ENCODE measurements at places on chromosomes 16 and 17.
A peak's percentile ranks its signal among the peaks of the same experiment; 100 is the strongest.

DNA sequence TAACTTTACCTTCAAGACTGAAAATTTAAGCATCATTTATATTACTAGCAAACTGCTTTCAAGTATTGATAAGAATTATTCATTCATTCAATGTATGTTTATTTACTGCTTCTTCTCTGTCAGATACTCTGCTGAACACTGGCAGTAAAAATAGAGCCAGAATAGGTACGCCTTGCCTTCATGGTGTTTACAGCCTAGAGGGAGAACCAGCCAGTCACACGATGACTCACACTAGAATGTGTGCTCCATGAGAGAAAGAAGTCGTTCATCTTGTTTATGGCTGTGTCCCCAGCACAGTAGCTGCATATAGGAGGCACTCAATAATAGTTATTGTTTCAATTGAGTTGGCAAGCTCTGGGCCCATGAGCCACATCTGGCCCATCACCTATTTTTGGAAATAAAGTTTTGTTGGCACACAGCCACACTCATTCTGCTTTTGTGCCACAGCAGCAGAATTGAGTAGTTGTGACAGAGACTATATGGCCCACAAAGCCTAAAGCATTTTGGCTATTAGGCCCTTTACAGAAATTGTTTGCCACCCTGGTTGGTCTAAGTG, 84.2 kb downstream of the TMC6 start:
- no peak for DNase-seq

DNA sequence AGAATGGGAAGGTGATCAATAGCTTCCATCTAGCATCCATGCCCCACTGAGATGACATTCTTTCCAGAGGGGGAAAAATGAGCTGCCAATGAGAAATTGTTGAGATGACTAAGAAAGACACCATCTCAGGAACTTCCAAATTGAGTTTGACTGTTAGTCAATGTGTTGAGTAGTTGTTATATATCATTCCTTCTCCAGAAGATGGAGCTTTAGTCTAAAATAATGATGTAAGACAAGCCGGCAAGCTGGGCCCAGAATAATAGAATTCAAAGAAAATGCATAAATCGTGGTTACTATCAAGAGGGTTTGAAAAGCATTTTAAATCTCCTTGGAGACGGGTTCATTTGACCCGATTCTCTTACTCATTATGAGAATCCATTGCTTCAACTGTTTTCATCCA, 71.0 kb upstream of the ATF7IP2 start:
- DNase-seq: no peak

GRCh38 chr17:48198950-48199541, 91.5 kb downstream of the SNX11 start:
- no peak for DNase-seq

- DNase-seq: no peak
Measured at GRCh38 chr17:1264196-1264595, 6.0 kb upstream of the BHLHA9 start.

DNA sequence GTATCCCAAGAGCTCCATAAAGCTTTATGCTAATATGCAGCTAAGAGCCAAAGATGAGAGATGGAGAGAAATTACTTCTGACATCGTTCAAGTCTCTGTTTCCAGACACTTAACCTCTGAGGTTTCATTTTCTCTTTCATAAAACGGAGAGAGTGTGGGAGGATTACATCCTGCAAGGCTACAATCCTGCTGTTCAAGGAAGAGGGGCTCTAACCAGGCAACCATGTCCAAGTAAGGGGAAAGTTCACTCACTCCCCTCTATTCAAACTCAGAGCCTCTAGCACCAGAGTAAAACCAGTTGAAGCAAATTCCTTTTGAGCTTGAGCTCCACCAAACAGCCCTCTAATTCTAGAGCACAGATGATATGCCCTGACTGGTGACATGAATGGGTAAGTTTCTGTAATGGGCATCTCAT, 397.4 kb downstream of the NPIPA8 start:
- DNase-seq: no peak

GRCh38 chr17:1773696-1774181, 11.9 kb downstream of the SERPINF1 start:
- no peak for DNase-seq

DNA sequence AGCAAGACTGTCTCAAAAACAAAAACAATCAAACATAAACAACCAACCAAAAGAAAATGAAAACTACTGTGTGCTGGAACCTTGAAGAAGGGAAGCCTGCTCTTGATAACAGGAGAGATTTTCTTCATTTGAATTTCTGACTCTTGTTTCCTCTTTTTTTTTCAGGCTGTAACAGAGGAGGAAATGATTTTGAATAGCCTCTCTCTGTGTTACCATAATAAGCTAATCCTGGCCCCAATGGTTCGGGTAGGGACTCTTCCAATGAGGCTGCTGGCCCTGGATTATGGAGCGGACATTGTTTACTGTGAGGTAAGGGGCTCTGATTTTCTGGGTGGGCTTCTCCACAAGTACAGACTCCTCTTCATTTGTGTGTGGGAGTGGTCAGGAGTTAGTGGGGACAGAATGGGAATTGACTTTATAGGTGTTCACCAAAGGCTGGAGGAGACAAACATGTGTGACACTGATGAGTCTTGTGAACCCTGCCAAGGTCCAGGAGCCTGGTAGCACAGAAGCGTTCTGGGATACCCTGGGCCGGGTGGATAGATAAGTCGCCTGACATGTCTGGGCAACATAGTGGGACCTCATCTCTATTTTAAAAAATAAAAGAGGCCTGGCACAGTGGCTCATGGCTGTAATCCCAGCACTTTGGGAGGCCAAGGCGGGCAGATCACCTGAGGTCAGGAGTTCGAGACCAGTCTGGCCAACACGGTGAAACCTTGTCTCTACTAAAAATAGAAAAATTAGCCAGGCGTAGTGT, 14.9 kb downstream of the DUS2 start:
- no peak for DNase-seq

- DNase-seq: no peak
Measured at GRCh38 chr17:75565066-75565465, 22.5 kb upstream of the MYO15B start.

- no peak for DNase-seq
Measured at GRCh38 chr16:84068041-84068440, 25.4 kb upstream of the SLC38A8 start.

- DNase-seq: no peak
Measured at GRCh38 chr16:47058295-47059086, 85.0 kb upstream of the DNAJA2 start.

DNA sequence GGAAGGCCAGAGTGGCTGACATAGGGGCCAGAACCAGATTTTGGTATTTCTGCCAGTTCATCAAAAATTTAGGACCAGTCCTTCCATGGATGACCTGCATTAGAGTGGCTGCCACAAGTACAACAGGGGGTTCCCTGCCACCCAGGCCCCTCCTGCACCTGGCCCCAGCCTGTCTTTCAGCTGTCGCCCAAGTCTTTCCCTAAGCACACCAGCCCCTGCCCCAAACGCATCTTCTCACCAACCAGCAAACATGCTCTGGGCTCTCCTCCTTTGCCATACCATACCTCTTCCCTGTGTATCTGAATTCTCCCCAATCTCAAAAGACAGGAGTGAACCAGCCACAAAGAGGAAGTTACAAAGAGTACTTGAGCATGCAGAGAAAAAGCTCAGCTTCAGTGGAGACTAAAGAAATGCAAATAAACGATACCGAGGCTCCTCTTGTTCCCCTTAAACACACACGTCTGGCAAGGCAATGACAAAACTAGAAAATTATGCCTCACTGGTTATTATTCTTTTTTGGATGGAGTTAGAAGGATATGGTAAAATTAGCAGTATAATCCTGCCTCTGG, 130.6 kb downstream of the DYNLRB2 start:
- DNase-seq: no peak

DNA sequence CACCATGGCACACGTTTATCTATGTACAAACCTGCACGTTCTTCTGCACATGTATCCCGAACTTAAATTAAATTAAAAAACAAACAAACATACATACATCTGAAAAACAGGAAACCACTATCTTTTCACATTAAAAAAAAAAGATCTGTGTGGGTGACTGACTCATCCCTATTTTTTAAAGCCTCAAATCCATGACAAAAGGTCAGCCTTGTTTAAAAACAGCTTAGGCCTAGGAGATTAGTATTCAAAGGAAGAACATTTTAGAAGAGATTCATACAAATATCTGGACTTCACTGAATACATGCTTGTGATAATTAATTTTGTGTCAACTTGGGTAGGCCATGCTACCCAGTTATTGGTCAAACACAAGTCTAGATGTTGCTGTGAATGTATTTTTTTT, 4.7 kb upstream of the PRKAR1A start:
- no peak for DNase-seq

GRCh38 chr17:44903012-44903685, 3.9 kb upstream of the EFTUD2 start:
- no peak for DNase-seq

DNA sequence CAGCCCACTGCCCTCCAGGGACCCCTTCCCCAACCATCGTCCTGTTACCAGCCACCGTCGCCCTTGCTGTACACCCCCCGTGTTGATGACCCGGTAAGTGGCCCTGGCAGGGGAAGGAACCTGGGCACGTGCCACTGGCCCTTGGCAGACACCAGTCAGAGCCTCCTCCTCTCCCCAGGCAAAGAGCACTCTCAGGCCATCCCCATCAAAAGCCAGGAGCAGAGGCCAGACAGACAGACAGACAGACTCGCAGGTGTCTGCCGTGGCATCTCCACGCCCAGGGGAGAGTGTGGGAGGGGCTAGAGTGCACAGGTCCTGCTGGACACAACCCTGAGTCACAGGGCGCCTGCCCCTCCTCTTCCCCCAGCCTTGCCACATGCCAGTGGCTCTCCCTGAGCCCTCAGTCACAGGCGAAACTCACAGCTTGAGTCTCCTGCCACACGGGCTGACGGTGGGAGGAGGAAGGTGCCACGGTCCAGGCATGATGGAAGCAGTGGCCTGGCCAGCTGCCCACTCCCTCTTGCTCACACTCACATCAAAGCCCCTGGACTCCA, 7.8 kb downstream of the CLCN7 start:
- DNase-seq: no peak

DNA sequence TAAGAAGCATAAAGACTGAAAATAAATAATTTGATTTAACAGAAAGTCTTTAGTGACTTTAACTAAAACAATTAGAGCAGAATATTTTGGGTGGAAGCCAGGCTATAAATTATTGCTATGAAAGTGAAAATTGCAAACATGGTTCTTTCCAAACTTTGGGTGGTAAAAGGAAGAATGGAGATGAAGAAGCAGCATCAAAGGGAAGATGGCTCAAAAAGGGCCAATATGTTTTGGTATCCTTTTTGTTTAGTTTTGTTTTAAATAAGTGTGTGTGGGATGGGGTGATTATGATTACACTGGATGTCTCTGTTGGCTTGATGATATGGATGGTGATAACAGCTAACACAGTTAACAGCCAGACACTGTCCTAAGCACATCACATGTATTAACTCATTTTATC, 153.7 kb downstream of the CYB561 start:
- no peak for DNase-seq

DNA sequence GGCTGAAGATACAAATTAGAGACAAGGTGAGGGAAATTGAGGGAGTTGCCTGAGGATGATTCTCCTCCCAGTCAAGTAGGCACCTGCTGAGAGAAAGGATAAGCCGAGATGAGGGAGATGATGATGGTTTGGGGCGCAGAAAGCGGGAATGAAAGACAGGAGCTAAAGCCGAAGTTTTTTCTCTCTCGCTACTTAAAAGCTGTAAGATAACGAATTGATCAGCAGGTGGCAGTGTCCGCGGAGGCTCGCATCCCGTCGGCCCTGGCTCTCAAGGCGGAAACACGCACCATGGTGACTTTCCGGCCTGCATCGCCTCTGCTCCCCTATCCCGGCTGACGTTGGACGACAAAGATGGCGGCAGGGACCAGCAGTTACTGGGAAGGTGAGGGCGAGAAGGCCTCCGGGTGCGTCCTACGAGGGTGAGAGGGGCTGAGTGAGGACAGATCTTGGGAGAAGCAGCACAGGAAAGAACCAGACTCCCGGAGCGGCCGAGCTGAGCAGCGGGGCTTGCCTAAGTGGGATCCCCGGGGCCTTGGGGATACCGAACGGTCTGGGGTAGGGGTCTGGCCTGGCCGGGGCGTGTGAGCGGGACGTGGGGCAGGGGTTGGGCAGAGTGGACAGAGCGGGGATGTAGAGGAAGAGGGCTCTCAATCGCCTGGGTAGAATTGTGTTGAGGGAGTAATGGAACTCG, at the start of gene GOSR1:
GOSR1 (plus strand) TSS at position 326 of the 691 bp plus-strand sequence; CDS start at position 352, 26 bp downstream.
- peak; percentile 93 for DNase-seq

- no peak for DNase-seq
Measured at GRCh38 chr16:68470461-68471150, 22.3 kb upstream of the SMPD3 start.

DNA sequence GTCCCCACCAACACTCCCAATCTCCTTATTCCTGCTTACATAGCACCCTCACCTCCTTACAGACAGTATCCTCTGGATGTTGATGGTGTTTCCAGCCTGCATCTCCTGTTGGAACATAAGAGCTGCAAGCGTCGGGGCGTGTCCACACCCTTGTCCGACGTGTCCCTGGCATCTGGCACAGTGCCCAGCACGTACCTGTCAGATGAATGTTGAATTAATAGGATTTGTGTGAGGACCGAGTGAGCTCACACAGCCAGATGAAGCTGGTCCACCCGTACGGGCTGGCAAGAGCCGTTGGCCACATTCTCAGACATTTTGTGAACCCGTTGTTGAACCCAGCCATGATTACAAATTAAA, 12.2 kb upstream of the CBX4 start:
- DNase-seq: no peak

DNA sequence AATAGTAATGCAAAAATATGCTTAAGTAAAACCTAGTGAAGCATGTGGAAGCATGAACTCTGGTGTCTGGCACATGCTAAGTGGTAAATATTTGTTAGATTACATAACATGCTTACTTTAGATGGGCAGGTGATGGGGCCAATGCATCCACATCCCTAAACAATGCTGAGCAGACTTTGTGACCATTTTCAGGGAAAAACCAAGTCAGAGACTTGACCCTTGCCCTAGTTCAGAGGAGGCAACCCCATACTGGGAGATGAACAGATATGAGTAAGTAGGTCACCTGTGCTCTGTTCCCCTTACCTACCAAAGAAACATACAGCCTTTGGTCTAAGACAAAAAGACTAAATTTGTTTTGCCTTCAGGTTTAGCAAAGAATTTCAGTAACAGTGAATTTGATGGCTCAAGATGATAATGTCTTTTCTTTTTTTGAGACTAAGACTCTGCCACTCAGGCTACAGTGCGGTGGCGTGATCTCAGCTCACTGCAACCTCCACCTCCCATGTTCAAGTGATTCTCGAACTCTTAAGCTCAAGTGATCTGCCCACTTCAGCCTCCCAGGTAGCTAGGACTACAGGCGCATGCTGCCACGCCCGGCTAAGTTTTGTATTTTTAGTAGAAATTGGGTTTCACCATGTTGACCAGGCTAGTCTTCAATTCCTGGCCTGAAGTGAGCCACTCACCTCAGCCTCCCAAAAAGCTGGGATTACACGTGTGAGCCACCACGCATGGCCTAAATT, 91.4 kb downstream of the HIC1 start:
- no peak for DNase-seq

DNA sequence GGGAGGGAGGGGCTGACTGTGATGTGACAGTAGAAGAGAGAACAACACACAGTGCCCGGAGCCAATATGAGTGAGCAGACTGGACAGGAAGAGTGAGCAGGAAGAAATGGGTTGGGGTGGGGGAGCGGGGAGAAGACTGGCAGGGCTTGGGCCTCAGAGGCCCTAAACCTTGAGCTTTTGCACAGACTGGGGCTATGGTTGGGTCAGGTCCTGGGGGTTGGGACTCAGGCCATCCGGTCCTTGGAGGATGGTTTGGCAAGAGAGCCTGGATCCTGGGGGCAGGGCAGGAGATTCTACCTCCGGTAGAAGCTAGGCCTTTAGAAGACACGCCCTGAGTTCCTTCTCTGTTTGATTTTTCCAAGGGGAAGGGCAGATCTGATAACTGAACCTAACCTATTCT, 1.1 kb downstream of the CAMTA2 start:
- DNase-seq: no peak
